NCI-H526 treated with DMSO at 0.1 percent for 48 hours (cell line): ENCODE measurements at places on chromosomes 16 and 17.

DNA sequence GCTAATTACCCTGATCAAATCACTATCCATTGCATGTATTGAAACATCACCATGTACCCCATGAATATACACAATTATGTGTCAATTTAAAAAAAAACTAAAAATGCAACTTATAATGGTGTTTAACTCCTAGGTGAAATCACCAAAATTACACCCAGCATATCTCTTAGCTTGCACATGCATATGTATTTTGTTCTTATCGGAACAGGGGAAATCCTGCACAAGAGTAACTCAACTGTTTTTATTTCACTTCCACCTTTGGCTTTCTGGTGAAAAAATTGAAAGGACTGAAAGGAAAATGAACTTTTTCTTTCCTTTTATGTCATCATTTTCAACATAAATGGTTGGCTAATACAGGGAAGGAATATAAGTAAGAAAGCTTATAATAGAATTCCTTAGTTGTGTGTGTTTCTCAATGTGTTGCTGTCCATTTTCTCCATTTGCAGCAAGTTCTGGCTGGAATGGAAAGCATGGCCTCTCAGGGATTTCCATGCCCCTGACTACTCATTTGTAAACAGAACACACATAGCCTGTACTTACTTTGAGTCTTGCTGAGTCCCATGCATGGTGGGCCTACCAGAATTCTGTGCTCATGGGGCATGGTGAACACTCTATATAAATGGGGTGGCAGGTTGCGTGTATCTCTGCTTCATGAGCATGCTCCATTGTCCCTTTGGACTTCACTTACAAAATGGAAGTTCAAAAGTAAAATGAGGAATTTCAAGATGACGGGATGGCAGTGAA lies 462.0 kb downstream of the HS3ST3B1 start:
- no peak for DNase-seq

DNA sequence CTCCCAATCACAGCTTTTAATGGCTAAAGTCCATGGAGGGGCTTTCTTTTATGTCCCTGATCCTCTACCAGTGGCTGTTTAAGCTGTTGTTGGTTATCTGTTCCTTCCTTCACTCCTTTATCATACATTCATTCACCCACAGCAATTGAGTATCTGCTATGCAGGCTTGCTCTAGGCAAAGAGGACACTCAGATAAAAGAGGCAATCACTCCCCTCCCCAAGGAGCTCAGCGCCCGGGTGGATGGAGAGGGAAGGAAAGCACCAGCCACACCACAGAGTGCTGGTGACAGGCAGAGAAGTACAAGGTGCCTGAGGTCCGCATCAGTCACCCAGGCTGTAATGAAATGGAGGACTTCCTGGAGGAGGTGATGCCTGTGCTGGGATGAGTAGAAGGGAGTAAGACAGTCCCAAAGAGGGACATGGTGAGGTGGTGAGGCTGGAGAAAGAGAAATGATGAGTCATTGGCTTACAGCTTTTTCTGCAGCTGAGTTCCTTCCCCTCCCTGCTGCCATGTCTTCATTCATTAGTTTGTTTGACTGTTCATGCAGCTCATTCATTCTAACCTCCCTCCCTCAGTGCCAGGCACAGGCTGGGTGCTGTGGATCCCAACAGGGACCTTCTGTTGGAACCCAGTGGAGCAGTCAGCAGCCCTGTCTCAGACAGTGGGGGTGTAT lies 12.8 kb upstream of the NGFR start:
- no peak for DNase-seq

- no peak for DNase-seq
Measured at GRCh38 chr16:13322336-13322735, 420.9 kb downstream of the SHISA9 start.

GRCh38 chr17:67403065-67403464 lies 26.0 kb downstream of the PITPNC1 start:
- DNase-seq = no peak

- DNase-seq = no peak
Measured at GRCh38 chr16:19704321-19705145, 13.5 kb downstream of the KNOP1 start.

- no peak for DNase-seq
Measured at GRCh38 chr17:20225162-20226115, 216.3 kb downstream of the SPECC1 start.

GRCh38 chr16:57590654-57591085 lies 37.8 kb upstream of the ADGRG1 start:
- DNase-seq = no peak
